ENCODE measurements at places on chromosomes 12 and 14.

DNA sequence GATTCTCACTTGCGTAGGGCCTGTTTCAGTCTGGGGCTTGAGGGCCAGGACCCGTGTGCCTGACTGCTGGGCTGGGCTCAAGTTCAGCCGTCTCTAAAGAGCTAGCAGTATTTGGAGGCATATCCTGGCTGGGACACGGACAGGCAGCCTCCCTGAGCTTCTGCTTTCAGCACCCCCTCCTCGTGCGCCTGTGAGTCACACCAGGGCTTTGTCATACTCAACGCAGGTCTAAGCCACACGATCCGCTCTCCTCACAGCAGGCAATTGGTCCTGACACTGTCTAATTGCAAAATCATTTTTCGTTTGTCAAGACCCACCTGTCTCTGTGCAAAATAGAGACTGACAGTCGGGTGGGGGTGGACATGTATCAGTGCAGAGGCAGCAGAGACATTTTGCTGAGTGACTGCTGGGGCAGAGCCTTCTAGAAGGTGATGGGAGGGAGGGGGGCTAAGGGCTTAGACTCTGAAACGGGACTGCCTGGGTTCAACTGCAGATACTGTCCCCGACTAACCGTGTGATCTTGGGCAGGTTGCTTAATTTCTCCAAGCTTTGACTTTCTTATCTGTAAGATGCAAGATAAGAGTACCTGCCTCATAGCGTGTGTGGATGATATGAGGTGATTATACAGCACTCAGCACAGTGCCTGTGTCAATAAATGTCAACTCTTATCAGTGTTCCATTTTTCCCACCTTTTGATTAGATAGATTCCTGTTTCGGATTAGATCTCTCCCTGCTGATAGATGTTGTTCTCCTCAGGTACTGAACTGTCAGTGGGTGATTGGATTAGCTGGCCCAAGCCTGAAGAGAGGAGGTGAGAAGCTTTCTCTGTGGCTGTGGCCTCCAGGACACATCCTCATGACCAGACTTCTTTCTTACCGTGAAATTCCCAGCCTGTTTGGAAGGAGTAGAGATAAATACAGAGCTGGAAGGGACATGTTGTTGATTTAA lies 53.1 kb downstream of the KCNA1 start:
- no peak for DNase-seq

DNA sequence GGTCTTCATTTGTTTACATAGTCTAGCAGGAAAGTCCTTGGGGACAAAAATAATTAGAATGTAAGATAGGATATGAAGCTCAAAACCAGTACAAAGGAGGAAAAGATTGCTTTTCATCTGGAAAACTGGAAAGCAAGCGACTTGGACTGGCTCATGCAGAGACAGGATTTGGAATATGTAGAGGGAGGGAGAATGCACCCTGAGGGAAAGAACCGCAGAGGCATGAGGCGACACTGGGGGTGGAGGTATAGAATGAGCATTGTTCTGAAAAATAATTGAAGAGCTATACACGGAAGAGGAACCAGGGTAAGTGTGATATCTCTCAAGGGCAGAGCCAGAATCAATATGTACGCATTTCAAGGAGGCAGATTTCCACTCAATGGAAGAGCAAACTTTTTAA lies 85.5 kb downstream of the PLEKHG3 start:
- DNase-seq = no peak

- DNase-seq = no peak
Observed at GRCh38 chr12:47071241-47071852, 8.1 kb upstream of the PCED1B start.

DNA sequence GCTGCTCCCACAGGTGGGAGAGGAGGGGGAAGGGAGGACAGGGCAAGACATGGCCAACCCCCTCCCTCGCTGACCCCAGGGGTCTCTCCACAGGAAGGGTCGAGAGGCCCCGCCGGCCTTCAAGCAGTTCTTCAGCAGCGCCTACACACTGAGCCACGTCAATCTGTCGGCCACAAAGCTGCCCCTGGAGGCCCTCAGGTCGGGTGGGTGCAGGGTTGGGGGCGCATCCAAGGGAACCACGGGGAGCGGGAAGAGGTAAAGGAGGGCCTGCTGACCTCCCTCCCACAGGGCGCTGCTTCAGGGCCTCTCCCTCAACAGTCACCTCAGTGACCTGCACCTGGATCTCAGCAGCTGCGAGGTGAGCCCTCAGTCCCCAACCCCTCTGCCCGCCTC lies 6.1 kb downstream of the CARMIL3 start:
- DNase-seq = no peak

GRCh38 chr12:62533755-62534107 lies 67.1 kb downstream of the MON2 start:
- DNase-seq = no peak

GRCh38 chr12:10612984-10613348 lies 443 bp downstream of the MAGOHB start:
- no peak for DNase-seq

- DNase-seq = no peak
Observed at GRCh38 chr12:54424224-54424623, 5.2 kb upstream of the ITGA5 start.

- no peak for DNase-seq
Observed at GRCh38 chr14:85254711-85255110, 275.2 kb upstream of the FLRT2 start.

DNA sequence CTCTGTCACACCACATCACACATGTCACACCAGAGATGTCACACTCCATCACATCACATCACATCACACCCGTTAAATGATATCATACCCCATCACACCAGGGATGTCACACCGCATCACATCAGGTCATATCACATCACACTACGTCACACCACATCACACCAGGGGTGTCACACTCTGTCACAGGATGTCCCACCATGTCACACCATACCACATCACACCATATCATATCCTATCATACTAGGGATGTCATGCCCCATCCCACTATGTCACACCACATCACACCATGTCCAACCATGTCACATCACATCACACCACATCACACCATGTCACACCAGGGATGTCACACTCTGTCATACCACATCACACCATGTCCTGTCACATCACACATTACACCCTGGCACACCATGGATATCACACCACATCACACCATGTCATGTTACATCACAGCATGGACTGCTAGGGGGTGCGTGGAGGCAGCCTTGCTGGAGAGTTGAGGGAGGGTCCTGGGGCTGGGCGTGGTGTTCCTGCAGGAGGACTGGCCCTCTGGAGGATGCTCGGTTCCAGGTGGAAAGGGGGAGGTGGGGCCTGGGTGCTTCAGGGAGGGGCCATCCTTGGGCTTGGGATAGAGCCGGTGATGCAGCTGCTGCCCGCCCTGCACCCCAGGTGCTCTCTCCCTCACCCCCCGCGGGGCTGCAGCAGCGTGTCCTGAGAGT lies 134.6 kb downstream of the TMEM121 start:
- DNase-seq = no peak
